ENCODE measurements at places on chromosomes 1 and 21.

- DNase-seq, result no peak
Observed at GRCh38 chr1:50631161-50631560, 207.9 kb upstream of the DMRTA2 start.

GRCh38 chr1:235749755-235750300 is 100.2 kb upstream of the GNG4 start:
- DNase-seq, result no peak

DNA sequence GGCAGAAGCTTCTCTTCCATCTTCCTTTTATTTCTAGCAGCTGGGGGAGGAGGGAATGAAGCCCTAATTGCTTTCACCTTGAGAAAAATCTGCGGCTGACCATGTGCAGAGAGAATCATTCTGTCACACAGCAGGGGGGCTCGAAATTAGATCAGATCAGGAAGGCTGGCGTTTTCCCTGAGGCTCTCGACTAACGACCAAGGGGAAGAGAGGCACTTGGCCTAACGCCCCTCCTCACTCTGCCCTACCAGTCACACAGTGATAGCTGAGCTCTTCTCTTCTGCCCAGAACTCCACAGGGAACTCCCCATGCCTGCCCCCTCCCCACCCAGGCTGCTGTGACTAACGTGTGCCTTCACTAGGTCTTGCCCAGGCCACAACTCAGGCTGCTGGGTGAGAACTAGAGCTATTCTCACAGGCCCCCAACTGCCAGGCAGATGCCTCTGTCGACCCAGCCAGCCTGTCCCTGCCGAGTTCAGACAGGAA is 26.5 kb upstream of the KHDRBS1 start:
- DNase-seq, result no peak

DNA sequence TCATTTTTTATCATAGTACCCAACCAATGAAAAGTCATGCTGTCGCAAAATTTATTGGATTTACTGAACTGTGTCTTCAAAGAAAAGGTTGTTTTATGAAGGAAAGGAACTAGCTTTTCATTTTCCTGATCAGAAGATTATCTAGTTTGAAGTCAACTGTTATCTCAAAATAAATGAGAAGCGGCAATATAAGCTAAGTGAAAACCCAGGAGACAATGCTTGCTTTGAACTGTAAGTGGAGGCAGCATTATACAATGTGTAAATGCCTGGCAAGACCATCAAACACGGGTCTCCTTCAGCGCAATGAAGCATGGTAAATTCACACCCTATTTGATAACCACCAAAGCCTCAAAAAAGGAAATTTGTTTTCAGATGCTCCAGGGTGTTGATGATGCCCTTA is 134.4 kb upstream of the PTBP2 start:
- DNase-seq, result no peak

DNA sequence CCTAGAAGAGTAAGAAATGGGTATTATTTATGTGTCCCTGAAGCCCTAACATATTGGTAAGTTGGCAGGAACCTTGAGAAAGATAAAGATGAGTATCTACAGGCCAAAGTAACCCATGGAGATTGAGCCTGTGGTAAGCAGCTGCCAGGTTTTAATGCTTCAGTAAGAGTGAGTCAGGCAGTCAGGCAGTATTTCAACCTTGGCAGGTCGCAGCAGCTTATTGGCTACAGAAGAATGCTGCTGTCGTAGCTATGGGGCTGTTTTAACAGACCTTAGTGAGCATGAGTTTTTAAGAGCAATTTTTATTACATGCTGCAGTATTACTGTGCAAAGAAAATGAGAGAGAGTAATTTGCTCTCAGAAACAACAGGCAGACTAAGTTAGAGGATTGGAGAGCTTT is 10.3 kb upstream of the SLC30A10 start:
- DNase-seq, result no peak

- no peak for DNase-seq
Observed at GRCh38 chr1:226679262-226679661, 59.8 kb downstream of the ITPKB start.

- DNase-seq, result peak; percentile 34
Observed at GRCh38 chr21:42195378-42196031, 23.4 kb upstream of the ABCG1 start.

DNA sequence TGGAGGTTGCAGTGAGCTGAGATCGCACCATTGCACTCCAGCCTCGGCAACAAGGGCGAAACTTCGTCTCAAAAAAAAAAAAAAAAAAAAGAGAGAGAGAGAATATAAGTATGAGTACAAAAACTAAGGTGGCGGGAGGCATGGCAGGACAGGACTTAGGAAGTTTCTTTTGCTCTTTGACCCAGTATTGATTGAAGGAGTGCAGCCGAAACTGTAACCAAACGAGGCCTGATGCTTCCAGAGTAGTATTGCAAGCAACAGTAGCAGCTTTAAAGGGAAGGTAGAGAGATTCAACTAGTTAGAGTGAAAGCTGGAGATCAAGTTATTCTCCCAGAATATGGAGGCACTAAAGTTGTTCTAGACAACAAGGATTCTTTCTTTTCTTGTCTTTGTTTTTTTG is 99.2 kb upstream of the CASZ1 start:
- DNase-seq, result no peak

GRCh38 chr1:182332261-182333060 is 59.1 kb downstream of the GLUL start:
- DNase-seq, result no peak

GRCh38 chr1:51344602-51345299 is 14.4 kb upstream of the TTC39A start:
- DNase-seq, result no peak

GRCh38 chr1:212315907-212316306 is 30.7 kb downstream of the PPP2R5A start:
- DNase-seq, result no peak

- no peak for DNase-seq
Observed at GRCh38 chr21:10639123-10639522, 117.7 kb downstream of the TPTE start.

DNA sequence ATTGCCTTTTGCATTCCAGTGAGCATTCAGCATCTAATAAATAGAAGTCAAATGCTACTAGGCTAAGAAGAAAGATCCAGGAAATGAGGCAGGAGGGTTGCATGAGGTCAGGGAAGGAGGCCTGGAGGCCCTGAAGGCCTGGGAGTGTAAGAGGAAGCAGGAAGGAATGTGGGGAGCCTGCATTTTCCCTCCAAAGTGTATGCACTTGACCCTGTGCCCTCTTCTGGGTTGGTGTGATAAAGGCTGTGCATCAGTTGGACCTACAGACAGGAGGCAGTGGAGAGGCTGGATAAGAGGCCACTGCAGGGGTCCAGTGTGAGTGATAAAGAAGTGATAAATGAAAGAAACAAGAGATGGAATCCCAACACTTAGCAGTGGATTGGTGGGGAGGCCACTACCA is 20.4 kb downstream of the KIAA1614 start:
- DNase-seq, result no peak

GRCh38 chr1:8431784-8432183 is 113.9 kb downstream of the SLC45A1 start:
- no peak for DNase-seq

DNA sequence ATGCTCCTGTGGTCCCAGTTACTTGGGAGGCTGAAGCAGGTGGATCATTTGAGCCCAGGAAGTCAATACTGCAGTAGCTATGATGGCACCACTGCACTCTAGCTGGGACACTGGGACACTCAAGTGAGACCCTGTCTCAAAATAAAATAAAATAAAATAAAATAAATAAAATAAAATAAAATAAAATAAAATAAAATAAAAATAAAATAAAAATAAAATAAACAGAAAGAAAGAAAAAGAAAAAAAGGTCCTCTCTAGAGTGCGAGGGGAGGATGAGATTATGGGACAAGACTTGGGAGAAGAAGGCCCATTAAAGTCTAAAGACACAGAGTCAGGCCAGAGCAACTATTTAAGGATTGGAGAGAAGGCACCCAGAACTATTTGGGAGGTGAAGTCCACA is 172.5 kb downstream of the IER5 start:
- no peak for DNase-seq

GRCh38 chr1:111404588-111404987 is 22.9 kb downstream of the OVGP1 start:
- no peak for DNase-seq

GRCh38 chr1:116161390-116161789 is 50.2 kb downstream of the MAB21L3 start:
- no peak for DNase-seq

DNA sequence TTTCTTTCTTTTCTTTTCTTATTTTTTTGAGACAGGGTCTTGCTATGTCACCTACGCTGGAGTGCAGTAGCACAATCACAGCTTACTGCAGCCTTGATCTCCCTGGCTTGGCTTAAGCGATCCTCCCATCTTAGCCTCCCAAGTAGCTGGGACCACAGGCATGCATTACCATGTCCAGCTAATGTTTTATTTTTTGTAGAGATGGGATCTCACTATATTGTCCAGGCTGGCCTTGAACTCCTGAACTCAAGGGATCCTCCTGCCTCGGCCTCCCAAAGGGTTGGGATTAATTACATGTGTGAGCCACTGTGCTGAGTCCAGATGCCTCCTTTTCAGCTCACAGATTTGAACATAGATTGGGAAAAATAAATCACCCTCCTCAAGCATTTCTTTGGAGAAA is 95.7 kb downstream of the UROD start:
- no peak for DNase-seq

- no peak for DNase-seq
Observed at GRCh38 chr1:186486061-186486460, 25.1 kb upstream of the PDC start.

GRCh38 chr21:15050568-15051377 is 14.0 kb downstream of the NRIP1 start:
- no peak for DNase-seq

DNA sequence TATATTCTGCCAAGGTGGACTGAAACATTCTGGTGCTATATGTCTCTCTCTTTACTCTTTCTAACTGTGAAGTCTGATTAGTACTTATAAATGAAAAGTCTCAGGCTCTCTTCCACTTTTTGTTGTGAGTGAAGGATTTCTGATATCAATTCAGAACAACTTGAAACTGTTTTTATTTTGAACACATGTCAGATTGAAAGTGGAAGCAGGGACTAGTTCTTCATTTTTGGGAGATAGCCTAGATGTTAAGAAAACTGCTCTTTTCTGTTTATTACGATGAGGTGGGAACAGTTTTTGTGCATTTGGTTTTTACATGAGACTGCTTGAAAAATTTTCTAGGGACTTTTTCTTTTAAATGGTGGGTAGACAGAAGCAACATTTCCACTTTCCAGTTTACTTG is 14.5 kb upstream of the GBP3 start:
- DNase-seq, result no peak

- DNase-seq, result no peak
Observed at GRCh38 chr1:163137556-163138265, 65.0 kb downstream of the RGS5 start.
